HT-29 (cell line): ENCODE measurements at places on chromosomes 1 and 21.

DNA sequence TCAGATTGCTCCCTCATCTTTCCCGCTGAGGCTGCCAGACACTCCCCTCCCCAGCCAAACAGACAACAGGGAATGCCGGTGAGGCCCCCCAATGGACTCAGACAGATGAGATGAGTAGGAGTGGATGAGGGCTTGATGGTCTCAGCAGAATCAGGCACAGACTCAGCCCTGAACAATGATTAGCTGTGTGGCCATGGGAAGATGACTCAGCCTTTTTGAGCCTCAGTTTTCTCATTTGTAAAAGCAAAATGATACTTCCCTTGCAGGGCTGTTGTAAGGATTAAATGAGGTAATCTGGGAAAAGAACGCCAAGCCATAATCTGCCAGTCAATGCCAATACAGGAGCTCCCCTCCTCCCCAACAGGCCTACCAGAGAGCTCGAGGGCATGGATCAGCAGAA lies 12.4 kb downstream of the C1orf198 start:
- DNase-seq: no peak

- DNase-seq: no peak
These were observed 139.4 kb downstream of the POU2F1 start for GRCh38 chr1:167360120-167360519.

- no peak for DNase-seq
These were observed 9.2 kb upstream of the RPS6KA1 start for GRCh38 chr1:26520339-26520738.

DNA sequence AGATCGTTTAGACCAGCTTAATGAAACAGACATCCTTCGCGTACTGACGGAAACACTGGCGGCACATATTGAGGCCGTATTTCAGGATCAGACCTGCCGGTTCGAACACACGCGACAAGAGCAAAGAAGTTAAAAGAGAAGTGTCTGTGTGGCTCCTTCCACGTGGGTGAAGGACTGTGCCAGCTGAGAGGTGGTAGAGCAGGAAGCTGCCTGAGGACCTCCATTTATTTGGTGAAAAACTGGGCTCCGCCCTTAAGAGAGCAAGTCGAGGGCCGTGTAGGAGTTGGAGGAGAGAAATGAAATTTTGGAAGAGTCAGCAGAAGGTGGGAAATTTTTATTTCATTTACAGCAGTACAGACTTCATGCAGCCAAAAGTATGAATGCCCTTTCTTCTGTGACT lies 38.8 kb upstream of the ADORA3 start:
- DNase-seq: no peak

DNA sequence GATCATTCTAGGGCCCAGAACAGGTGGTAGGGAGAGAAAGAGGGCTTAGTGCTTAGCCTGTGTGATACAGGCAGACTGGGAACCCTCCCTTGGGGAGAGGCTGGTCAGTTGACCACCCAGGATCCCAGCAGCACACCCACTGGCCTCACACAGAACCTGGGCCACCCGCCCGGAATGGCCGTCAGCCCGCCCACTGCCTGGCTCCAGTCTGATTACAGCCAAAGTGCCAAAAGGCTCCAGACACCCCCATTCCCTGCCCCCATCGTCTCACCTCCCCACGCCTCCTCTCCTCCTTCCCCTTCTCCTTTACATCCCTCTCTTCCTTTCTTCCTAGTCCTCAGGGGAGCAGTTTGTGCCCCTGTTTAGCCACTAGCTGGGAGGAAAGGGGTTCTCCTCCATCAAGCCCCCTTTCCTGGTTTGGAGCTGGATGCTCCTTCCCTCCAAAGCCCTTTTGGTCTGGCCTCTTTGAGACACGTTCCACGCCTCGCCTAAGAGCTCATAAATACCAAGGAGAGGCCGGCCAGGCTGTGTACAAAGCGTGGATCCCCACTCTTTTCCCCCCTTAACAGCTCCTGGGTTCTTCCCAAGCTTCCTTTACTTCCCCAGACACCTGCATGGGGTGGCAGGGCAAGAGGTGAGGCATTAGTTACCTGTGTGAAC lies 4.6 kb upstream of the WNT2B start:
- no peak for DNase-seq

DNA sequence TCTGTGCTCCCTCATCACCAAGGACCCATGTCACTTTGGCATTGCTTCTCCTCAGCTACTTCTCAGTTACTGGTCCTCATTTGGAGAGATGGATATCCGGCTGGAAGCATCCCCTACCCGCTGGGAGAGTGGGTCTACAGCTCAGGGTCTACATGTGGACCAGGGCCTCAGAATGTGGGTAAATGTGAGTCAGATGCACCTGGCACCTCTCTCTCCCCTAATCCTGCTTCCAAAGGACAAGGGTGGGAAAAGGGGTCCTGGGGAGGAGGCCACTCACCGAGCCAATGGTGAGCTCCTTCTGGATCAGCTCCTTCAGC lies 908 bp downstream of the S100A6 start:
- no peak for DNase-seq

DNA sequence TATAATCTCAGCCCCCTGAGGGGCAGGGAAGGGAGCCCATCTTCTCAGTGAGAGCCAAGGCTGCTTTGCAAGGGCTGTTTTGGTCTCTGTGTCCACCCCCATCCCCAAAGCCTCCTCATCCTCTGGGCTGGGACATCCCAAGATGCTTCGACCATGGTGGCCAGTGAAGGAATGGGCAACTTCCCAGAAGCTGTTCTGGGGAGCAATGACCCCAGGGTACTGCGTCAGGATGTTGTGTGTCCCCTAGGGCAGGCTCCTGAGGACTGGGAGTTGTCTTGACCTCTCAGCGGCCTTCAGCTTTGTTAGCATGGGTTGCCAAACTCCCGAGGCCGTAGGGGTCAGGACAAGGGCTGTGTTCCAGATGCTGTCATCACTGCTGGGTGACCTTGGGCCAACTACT lies 238.4 kb upstream of the POU3F1 start:
- no peak for DNase-seq

DNA sequence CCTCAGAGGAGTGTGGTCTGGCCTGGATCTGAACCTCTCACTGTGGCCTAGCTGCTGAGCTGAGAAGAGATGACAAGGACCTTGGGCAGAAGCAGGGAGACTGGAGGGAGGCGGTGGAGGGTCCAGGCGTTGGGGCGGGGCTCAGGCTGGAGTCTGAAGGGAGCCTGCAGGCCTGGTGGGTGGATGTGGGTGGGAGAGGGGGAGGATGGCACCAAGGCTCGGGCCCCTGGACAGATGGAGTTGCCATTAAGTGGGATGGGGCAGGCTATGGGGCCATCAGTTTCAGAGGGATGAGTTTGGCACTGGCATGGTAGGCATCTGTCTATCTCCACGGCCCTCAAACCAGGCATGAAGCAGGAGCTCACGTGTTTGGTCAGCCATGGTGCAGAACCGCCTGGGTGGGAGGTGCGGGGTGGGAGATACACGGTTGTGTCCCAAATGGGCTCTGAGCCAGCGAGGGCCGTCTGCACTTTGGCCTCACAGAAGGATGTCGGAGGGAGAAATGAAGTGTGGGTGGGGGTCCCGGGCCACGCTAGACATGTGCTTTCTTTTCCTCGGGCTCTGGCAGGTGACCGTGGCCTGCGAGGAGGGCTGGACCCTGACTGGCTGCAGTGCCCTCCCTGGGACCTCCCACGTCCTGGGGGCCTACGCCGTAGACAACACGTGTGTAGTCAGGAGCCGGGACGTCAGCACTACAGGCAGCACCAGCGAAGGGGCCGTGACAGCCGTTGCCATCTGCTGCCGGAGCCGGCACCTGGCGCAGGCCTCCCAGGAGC lies 23.6 kb downstream of the PCSK9 start:
- DNase-seq: no peak

GRCh38 chr1:63691701-63692425 lies 82.0 kb upstream of the ROR1 start:
- DNase-seq: peak; percentile 86

DNA sequence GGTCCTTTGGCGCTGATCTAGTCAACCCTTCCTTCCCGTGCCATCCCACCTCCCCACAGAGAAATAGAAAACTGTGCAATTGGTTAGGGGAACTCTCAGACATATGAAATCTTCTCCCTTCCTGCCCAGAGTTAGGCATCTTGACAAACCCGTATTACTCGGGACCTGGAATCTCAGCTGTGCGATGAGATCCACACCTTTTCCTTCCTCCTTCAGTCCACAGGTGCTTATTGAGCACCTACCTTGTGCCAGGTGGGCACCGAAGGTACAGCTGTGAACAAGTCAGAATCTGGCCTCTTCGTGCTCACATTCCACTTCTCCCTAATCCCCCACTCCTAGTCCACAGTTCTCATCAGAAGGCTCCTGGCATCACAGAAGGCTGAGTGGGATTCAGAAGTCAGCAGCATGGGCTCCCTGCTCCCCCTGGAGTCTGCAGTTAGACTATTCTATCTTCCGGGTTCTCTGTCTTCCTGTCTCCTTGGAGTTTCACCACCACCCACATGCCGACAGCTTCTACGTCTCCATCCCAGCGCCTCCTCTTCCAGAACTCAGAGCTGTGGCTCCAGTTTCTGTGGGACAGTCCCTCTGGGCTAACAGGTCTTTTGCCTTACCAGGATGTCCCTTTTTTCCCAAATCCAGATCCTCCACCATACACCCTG lies 23.0 kb downstream of the KNCN start:
- peak; percentile 46 for DNase-seq

DNA sequence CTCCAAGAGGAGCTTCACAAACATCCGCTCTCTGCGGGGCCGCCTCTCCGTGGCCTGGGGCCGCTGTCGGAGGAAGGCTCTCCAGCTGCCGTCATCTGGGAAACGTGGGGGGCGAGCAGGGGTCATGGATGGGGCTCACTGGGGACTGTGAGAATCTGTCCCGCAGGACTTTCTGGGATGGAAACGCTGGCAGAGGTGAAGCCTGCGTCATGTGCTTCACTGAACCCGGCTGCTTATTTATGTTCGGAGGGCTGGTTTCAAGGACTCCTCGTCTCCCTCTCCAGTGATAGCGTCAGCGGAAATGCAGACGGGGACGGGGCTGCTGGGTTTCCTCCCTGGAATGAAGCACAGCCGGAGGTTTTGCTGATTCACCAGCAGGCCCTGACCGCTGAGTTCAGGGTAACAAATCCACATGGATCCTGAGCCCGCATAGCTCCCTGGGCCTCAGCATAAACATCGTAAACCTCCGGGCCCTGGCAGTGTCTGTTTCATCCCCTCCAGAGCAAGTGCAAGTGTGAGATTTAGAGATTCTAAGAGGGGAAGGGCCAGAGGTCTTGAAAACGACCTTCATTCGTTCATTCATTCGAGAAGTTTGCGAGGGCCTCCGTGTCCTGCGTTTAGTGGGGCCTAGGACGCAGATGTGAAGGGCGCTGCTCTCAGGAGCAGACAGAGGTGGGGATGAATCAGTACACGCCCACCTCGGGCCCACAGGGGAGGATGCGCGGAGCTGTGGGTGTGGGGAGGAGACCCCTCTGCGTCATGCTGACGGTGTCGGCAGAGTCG lies 7.0 kb upstream of the POFUT2 start:
- no peak for DNase-seq

GRCh38 chr1:90413519-90413918 lies 303.6 kb downstream of the BARHL2 start:
- no peak for DNase-seq

GRCh38 chr1:24709791-24710441 lies 35.3 kb upstream of the CLIC4 start:
- DNase-seq: no peak

GRCh38 chr1:79657951-79658658 lies 651.6 kb upstream of the ADGRL4 start:
- no peak for DNase-seq

DNA sequence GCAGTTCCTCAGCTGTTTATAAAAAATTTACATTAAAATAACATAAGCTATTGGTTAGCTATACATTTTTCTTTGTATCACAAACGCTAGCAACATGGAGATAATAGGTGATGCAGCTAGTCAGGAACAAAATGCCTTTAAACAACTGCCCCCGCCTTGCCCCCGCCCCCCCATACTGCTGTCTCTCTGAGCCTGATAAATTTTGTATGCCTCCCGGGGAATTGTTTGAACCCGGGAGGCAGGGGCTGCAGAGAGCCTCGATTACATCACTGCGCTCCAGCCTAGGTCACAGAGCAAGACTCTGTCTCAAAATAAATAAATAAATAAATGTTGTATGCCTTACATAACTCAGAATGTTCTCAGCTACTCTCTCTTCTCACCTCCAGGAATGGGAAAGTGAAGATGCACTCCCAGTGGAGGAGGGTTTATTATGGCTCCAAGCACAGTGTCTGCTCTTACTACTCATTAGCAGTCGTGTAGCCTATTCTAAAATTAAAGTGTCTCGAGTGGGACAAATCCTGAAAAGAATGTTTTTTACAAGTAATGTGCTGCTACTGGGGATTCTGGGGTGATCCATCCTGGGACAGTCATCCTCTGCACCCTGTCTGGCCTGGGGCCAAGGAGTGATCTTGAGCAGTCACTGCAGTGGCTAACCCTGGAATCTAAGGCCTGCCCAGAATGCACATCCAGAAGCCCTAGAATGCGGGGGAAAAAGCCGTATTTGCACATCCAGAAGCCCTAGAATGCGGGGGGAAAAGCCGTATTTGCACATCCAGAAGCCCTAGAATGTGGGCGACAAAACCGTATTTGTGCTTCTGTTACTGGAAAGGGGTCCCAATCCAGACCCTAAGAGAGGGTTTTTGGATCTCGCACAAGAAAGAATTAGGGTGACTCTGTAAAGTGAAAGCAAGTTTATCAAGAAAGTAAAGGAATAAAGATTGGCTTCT lies 39.4 kb upstream of the ZNF496 start:
- no peak for DNase-seq

DNA sequence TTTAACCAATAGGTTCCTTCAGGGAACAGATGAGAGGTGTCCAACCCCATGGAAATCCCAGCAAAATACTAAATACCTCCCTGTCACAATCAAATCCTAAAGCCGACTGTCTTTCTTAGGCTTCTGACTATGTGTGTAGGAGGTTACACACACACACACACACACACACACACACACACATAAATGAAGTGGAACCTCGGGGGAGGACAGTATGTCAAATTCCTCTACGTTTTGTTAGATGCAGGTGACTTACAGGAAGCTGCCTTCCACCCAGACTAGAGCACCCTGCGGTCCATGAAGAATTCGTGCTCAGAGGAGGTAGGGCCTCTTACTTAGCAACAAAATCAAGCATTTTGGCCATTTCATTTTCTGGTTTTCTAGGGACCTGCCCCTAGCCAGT lies 16.4 kb downstream of the RSPH1 start:
- DNase-seq: no peak

DNA sequence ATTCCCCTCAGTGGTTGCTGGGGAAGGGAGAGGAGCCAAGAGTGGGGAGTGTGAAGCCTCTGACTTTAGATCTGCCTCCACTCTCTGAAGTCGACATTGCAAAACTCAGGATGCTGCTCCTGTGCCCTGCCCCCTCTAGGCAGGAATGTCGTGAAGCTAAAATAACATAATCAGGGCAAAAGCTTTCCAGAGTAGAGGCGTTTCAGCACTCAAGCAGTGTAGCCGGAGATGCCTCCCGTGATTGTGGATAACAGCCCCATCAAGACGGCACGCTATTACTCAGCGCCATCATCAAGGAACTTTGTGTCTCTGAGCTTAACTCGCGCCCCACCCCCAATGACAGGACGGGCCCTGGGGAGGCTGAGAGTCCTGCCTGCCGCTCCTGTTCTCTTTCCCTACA lies 60.0 kb downstream of the FBXO2 start:
- no peak for DNase-seq

DNA sequence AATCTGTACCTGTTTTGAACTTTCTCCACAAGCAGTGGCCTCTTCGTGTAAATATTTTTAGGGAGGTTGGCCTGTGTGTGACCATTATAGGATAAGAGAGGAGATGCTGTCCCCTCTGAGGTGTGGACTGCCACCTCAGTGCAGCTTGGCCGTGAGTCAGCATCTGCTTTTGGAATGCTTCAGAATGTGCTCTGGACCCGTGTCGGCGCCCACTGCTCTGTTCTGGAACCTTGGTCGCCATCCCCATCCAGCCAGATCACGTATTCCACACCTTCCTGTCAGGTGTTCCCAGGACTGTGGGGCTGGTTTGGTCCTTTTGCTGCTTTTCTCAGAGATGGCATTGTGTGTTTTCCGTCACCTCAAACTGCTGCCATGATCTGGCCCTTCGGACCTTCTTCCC lies 5.5 kb downstream of the UCK2 start:
- DNase-seq: no peak
